ENCODE measurements at places on chromosomes 11 and 22.

DNA sequence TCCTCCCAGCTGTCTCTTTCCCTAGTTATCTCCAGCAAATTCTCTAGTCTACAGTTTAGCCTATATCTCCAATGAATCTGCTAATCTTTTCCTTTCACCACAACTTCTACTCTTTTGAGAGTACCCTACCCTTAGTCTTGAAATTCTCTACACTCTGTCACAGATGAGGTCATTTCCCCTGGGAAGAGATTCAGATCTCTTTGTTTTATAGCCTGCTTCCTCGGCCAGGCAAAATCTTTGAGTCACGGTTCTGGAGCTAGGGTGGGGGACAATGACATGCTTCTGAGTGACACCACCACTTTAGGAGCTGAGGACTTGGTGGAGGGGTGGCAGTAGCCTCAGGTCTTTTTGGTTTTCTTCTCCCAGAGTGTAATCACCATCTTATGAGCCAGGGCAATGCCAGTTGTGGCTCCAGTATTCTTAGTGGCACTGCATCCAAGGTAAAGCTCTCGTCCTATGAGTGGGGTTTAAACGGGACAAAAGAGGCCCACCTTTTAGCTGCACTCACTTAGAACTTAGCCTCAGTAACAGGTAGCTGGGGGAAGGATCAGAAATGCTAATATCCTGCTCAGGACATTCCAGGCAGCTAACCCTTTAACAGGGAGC lies 98.5 kb upstream of the RRM1 start:
- DNase-seq = no peak

DNA sequence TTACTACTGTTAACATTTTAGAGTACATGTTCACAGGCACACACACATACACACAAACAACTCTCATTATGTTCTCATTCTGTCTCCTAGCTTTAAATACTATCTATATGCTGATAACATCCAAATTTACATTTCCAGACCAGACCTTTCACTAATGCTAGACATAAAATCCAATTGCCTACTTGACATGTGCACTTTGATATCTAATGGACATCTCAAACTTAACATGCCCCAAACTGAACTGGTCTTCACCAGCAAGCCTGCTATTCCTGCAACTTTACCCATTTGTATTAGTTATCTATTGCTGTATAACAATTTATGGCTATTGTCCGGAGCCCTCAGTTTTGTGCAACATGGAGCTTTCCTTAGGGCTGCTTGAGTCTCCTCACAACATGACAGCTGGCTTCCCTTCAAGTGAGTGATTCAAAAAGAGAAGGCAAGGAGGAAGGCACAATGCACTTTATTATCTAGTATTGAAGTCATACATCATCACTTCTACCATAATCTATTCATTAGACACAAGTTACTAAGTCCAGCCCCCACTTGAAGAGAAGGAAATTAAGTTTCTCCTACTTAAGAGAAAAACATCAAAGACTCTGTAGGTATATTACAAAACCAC lies 3.0 kb downstream of the SLC36A4 start:
- DNase-seq = no peak

DNA sequence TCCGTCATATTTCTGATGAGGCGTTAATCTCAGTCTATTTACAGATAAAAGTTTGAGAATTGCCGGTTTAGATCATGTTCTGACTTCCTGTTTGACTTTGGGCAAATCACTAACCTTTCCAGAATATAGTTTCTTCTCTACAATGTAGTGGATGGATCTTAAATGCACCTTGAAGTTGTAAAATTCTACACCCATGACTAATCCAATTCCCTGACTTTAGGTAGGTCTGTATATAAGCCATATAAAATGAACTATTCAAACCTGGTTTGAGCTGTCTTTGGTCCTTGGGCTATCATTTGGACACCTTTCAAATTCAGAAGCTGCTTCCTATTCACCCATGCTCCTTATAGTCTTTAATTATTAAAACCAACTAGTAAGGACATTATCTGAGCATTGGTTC lies 52.2 kb upstream of the BLID start:
- no peak for DNase-seq

DNA sequence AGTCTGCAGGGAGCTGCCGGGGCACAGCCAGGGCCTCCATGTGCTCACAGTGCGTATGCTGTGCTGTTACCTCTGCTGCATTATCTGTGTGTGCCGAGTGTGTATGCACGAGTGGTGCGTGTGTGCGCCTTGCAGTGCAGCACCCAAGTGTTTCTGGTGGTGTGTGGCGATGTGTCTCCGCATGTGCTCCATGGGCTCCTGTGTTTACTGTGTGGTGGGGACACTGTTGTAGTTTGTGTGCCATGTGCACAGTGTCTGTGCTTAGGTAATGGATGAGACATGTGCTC lies 31.4 kb downstream of the KCNC1 start:
- no peak for DNase-seq

DNA sequence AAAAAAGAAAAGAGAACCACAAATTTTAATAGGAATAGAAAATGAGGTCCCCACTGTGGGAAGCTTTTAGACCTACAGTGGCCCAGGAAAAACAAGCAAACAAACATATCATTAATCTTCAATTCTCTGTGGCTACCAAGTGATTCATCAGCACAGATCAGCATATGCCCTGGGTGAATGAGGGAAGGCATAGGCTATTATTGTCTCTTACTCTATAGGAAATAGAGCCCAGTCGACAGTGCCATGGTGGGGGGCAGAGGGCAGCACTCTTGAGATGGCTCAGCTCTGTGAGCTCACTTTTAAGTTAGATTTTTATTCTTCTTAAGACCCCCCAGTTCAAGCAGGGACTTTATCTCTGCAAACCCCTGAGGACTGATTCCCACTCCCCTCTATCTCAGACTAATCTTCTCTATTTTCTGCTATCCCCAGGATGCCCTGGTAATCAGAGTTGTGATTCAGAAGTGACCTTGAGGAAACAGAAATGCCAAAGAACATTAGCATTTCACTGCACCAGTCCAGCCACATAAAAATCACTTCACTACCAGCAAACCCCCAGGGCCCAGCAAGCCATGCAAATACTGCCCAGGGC lies 9.5 kb upstream of the FEZ1 start:
- DNase-seq = no peak

- DNase-seq = no peak
Observed at GRCh38 chr11:46906609-46907041, 11.7 kb downstream of the LRP4 start.

- DNase-seq = no peak
Observed at GRCh38 chr22:45602824-45603595, 68.6 kb upstream of the ATXN10 start.

- DNase-seq = no peak
Observed at GRCh38 chr11:11899401-11899800, 57.6 kb downstream of the USP47 start.

GRCh38 chr22:24973872-24974271 lies 21.4 kb downstream of the KIAA1671 start:
- DNase-seq = no peak

GRCh38 chr11:87421422-87421821 lies 383.7 kb downstream of the TMEM135 start:
- no peak for DNase-seq
